ENCODE measurements at places on chromosomes 2 and 18. TPM values are rescaled to one million over a fixed set of nuclear protein-coding genes. Genes with fewer than 3 reads are reported as not detected.

Gene CYP1B1
- 37.2 TPM for total RNA-seq

Gene ASB18
- total RNA-seq: 0.15 TPM

Gene TCF7L1
- total RNA-seq: 1.8 TPM

Gene GPR35
- total RNA-seq: 5.2 TPM

DNA sequence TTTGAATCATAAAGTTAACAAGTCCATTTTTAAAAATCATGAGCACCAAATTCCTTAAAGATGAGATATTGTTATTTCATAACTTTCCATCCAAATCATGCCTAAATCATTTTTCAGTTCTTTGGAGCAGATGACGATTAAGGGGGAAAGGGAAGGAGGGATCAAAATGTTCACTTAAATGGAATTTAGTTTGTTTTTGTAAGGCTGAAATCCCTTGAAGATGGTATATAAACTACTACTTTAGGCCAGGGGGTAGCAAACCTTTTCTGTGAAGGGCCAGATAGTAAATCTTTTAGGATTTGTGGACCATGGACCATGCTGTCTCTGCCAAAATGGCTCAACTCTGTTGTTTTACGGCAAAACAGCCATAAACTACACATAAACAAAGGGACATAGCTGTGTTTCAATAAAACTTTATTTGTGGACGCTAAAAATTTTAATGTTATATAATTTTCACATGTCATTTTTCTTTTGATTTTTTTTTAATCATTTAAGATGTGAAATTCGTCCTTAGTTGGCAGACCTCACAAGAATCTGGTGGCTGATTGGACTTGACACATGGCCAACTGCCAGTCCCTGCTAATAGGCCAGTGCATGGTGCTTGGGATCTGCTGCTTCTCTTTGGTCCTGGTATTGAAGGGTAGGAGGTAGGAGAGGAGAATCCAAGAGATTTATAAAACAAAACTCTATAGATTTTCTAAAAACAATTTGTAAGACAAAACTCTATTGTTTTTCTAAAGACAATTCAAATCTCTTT, 52.0 kb upstream of the RTN4 start:
- peak; percentile 60 for DNase-seq

DNA sequence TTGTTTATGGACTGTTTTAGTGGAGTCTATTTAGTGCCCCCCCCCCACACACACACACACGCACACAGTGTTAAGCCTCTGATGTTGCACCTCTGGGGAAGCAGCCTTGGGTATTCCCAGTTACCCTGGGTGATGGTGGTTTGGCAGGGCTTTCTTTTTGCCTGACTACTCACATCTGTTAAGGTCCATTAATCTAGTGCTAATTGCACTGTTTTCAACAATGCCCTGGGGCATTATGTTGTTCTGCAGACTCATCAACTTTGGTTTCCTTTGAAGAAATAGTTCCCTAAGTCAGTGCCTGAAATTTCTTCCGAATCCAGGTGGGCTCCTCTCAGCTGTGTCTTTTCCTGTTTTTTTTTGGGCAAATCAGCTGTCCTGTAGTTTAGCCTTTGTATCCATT, 34.7 kb downstream of the SPOPL start:
- DNase-seq: no peak

- DNase-seq: no peak
These were observed 310.3 kb downstream of the GULP1 start for GRCh38 chr2:188601927-188602326.
